Esophagus squamous epithelium (tissue), 5 donors: ENCODE measurements at places on chromosomes 2 and 18.

DNA sequence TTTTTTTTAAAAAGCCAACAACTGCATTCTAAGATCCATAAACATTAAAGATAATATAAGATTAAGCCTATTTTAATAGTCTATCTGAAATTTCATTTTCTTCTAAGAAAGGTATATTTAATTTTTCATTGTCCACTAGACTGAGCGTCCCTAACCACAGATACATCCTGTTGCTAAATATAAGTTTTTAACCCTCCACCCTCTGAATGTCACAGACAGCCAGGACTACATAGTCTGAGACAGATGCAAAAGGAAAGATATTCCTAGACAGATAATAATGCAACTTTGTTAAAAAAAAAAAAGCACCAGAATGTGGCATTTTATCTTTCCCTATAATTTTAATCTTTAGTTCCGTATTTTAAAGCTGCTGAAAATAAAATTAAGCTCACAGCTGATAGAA, 114.6 kb downstream of the ZEB2 start:
- DNase-seq = no peak

DNA sequence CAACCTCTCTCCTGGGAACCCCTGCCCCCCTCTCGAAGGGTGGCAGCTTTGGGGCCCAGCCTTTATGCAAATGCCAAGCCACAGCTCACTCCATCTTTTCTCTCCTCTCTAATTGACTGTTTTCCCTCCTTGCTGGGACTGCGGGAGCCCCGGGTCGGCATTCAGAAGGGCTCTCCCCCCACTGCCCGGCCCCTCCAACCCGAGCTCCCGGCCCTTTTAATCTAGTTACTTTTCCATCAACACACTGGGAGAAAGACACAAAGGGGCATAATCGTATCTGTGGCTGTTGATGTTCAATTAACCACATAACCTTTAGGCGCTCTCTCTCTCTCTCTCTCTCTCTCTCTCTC, 95.4 kb downstream of the INHBB start:
- no peak for DNase-seq

DNA sequence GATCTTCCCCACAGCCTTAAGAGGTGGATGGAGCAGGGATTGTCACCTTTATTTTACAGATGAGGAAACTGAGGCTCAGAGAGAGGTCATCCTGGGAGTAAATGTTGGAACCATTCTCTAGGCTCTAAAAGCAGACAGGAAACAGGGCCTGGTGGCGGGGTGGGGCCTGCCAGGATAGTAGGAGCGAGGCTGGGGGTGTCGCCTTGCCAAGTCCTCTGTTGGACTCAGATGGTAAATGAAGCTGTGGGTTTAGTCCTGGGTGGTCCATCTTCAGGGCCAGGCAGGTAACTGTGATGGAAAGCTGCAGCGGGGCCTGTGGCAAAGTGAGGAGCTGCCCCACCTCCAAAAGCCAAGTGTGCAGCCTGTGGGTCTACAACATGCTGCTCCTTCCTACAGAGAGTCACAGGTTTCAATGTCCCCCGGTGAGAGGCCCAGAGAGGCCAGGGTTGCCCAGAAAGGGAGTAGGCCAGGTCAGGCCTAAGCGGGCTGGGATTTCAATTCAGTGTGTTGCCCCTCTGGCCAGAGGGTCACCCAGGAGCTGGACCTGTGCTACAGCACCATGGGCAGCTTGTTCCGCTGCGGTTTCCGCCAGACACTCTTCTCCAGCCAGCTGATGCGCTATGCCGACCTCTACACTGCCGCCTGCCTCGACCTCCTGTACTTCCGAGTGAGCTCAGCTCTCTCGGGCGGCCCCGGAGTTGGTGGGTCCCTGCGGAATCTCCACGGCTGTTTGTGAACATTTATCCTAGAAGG, 6.6 kb downstream of the NT5DC4 start:
- no peak for DNase-seq

GRCh38 chr2:156156580-156156979, 175.9 kb downstream of the NR4A2 start:
- no peak for DNase-seq

- no peak for DNase-seq
These were observed 35.5 kb downstream of the HS6ST1 start for GRCh38 chr2:128282976-128283810.

DNA sequence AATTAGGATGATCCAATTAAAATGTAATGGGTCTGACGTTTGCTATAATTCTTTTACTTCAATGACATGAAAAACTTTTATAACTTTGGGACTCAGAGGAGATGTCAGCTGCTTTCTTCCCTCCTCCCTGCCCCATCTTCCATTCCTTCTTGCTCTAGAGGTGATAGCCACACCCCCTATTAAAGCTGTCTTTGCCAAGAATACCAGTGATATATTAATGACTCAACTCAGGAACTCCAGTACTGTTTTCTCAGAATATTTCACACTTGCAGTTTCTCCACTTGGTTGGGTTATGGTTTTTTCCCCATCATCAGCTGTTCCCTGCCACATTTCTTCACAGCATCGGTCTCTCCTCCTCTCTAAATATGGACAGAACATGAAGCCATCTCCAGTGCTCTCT, 184.0 kb downstream of the KCNE4 start:
- no peak for DNase-seq

DNA sequence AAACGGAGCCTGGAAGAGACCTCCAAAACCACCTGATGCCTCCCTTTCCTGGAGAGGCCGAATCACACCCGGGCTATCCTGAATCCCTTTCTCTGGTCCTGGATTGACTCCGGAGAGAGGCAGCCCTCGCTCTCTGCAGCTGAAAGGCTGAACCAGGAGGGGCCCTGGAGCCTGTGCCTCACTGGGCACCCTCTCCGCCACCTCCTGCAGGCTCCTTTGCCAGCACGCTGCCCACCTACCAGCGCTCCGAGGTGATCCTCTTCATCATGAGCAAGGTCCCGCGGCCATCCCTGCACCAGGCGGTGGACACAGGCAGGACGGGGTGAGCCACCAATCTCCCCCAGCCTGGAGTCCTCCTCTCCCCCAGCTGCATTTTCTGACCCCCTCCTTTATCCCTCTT, 35.7 kb downstream of the POMC start:
- DNase-seq = no peak

DNA sequence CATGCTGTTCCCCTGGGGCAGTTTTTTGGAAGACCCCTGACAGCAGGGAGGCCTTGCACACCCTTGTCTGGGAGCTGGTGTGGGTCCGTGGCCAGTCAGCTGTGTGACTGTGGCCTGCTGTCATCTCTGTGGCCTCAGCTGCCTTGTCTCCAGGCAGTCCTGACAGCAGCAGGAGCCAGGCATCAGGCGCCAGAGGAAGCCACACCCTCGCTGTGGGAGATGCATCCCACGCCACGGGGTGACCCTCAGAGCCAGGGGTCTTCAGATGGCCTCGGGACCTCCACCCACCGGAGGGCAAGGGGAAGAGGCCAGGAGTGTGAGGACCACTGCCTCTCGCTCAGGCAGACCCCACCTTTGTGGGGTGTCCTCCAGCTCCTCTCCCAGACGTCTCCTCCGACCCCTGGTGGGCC, 5.0 kb downstream of the BOK start:
- DNase-seq = no peak
